ENCODE measurements at places on chromosomes 12 and 14.
A peak's percentile ranks its signal among the peaks of the same experiment; 100 is the strongest.

- peak; percentile 69 for DNase-seq
Observed at GRCh38 chr12:130870442-130871285, 1.2 kb upstream of the RAN start.

- no peak for DNase-seq
Observed at GRCh38 chr12:109880938-109881337, 597 bp upstream of the GLTP start.

- no peak for DNase-seq
Observed at GRCh38 chr12:13102461-13103195, 839 bp downstream of the GSG1 start.

DNA sequence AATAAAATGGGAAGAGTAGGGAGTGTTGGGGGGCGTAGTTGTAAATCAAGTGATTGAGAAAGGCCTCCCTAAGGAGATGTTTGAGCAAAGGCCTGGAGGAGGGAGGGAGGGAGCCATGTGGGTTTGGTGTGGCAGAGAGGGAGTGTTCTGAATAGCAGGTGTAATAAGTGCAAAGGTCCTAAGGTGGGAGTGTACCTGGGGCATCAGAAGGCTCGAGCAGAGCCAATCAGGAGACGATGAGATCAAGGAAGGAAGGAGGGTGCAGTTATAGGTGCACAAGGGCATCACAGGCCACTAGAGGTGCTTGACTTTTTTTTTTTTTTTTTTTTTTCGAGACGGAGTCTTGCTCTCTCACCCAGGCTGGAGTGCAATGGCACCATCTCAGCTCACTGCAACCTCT lies 77.9 kb upstream of the PLXNC1 start:
- DNase-seq = no peak

- DNase-seq = no peak
Observed at GRCh38 chr12:49966511-49967041, 4.9 kb downstream of the AQP5 start.

DNA sequence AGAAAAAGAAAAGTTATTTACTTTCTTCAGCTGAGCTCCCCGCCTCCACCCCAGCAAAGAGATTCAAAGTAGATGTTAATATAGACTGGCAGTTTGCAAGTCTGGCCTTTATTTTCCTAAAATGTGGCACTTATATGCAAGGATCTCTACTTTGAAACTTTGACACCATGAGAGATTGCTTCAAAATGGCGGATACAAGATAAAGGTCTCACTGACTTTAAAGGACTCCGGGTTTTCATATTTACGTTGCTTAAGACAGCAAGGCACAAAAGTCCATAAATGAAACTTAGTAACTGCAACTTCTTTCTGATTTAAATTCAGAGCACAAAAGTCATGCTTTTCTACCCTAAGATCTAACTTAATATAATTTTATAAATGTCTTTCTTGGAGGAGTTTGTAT lies 3.5 kb downstream of the OTX2 start:
- no peak for DNase-seq

GRCh38 chr12:122875590-122876220 lies 20.2 kb downstream of the VPS37B start:
- DNase-seq = no peak

GRCh38 chr14:90788031-90788430 lies 28.2 kb downstream of the TTC7B start:
- DNase-seq = no peak

DNA sequence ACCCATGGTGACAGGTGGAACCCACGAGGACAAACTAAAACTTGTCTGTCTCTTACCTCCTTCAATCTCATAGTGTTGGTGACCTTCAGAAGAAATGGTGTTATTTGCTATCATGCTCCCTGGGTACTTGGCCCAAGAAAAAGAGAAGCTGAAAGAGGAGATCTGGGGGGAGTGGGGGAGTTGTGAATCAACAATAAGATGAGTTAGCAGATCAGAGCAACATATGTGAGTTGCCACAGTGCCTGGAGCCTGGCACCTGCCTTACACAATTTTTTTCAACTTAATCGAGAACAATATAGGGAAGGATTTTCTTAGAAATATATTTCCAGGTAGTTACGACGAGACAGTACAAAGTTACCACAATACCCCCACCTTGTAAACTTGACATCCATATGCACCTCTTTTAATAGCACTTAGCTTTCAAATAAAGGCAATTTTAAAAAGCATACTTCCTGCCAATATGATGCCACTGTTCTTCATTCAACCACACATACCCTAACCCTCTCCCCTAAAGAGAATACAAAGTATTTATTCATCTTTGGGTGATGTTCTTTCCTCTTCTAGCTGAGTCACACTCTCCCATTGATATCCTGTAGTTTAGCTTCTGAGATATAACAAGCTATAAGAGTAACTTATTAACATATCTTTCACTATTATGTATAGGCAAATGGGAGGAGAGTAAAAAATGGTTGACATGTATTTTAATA lies 424.1 kb upstream of the OR4E1 start:
- DNase-seq = no peak

DNA sequence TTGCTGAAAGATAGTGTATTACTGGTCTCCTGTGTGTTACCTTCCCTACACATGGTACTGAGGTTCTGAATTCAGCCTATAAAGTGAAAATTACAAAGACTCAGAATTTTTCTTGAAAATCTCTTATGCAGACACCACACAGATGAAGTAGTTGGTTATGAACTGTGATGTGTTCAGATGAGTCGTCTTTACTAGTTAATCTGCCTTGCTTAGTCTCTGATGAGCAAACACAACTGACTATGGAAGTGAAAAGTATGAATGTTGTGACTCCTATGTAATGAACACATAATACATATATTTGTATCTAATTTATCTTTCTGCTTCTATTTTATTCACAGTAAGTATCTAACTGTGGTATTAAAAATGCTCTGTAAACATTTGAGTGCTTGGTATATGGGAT lies 4.7 kb downstream of the MTERF2 start:
- DNase-seq = no peak

- no peak for DNase-seq
Observed at GRCh38 chr14:87461704-87462103, 531.3 kb downstream of the GALC start.

GRCh38 chr12:91108196-91108755 lies 3.0 kb downstream of the LUM start:
- DNase-seq = no peak

- DNase-seq = no peak
Observed at GRCh38 chr12:69475237-69475975, 5.2 kb downstream of the FRS2 start.

DNA sequence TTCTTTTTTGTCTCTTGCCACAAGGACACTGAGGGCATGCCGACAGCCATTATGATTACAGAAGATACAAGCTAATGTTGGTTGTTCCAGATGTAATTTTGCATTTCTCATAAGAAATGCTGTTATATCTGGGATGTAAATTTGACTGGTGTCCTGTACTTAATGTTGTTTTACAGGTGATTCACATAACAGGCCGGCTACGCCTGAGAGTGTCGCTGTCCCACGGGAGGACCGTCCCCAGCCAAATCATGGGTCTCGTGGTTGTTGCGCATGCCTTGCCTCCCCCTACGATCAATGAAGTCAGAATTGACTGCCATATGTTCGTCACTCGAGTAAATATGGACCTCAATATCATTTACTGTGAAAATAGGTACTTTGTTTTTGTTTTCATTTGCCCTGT lies 176.7 kb downstream of the EGLN3 start:
- DNase-seq = no peak

GRCh38 chr12:98838231-98838647 lies 193.1 kb downstream of the APAF1 start:
- DNase-seq = no peak

DNA sequence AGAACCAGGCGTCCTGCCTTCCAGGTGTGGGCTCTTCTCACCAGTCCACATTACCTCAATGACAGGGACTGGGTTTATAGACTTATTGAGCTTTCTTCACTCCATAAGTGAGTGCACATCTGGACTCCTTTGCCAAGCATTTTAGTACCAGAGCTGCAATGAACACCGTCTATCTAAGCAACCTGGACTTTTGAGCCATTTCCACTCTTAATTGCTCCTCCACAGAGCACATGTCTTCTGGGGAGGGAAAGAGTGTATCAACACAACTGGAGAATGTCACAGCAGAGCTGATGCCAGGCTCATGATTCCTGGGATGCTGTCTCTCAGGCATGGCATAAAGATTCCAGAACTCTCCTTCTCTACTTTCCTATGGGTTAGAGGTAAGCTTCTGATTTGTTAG lies 43.0 kb upstream of the BDKRB2 start:
- no peak for DNase-seq

- DNase-seq = no peak
Observed at GRCh38 chr12:108457006-108457733, 57.9 kb upstream of the FICD start.

DNA sequence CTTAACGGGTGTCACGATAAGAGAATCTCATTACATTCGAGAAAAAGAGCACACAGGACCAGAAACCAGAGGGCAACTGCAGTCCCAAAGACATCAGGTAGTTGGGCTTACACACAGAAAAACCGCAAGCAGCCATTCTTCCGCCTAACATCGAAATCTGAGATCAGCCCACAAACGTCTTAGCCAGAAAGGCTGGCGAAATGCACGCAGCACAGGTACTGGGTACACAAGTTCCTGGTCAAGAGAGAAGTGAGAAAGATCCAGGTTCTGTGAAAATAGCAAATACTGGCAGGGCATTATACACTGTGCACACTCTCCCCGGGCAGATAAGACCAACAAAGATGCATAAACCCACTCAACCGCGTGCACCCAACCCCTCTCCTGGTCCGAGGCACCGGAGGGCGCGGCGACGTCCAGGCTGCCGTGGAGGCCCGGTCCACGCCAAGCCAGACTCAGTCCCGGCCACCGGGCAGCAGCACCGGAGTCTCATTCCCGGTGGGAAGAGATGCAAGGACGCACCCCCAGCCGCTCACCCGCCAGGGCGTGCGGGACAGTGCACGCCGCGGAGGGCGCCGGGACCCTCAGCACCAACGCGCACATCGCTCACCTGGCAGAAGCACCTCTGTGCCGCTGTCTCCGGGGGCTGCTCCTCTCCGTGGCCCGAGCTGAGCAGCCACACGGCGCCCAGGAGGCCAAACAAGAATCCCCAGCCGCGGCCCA lies 437 bp downstream of the ERO1A start:
- DNase-seq = peak; percentile 72

GRCh38 chr14:100604121-100604501 lies 16.9 kb upstream of the BEGAIN start:
- no peak for DNase-seq

DNA sequence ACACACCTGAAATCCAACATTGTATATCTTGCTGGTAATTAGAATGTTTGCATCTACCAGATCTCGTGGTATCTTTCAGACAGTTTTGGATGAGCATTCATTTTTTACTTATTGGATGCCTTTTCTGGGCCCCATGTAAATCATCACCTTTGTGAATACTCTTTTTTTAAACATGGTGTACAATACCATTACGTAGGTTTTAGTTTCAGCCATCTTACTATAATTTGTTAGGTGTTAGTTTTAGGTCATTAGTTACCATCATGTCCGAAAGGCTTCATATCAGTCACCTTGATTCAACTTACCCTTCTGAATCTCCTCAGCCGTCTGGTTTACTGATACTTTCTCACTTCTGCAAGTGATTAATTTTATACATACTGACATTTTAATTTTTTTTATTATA lies 5.3 kb downstream of the EIF2S1 start:
- DNase-seq = no peak

DNA sequence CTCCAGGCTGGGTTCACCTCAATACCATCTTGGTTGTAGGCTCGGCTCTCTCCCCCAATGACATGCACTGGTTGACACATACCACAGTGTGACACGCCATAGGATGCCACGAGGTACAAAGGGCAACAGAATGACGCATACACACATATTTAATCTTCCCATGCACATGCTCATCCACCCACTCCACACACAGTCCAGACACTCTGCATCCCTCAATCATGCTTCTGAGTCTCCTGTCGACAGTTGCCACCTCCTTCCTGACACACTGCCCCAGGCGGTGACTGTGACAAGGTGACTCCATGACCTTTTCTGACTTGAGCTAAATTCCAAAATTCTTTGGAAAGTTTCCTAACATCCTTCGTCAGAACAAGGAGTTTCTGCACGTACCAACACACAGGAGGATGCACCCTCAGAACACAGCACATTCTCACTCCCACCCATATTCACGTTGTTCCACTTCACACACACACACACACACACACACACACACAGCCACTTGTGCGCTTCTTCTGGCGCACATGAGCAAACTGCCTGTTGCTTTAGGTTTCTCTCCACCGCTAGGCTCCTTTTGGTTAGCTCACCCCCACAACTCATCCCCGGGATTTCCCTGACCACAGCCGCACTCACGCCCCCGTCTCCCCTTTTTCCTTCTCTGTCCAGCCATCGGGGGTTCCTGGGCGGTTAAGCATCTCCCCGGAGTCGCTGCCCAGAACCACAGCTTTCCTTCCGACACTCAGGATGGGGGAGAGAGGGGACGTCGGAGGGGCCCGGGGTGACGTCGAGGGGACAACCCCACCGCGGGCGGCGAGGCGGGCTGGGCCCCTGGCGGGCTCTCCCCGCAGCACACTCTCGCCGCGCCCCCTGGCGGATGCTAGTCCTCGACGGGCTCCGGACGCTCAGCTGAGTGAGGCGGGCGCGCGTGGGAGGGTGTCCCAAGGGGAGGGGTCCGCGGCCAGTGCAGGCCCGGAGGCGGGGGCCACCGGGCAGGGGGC lies 536 bp upstream of the WNT1 start:
- peak; percentile 88 for DNase-seq

- DNase-seq = no peak
Observed at GRCh38 chr12:101995684-101996083, 66.1 kb downstream of the WASHC3 start.
